ENCODE measurements at places on chromosomes 6 and 20.

- DNase-seq: no peak
Measured at GRCh38 chr6:83221889-83222479, 28.8 kb downstream of the RWDD2A start.

- no peak for DNase-seq
Measured at GRCh38 chr20:41978246-41978790, 360.1 kb upstream of the CHD6 start.

GRCh38 chr6:24613361-24614042 is 32.5 kb downstream of the KIAA0319 start:
- no peak for DNase-seq

- DNase-seq: no peak
Measured at GRCh38 chr6:160069050-160069454, 52.6 kb upstream of the SLC22A1 start.

DNA sequence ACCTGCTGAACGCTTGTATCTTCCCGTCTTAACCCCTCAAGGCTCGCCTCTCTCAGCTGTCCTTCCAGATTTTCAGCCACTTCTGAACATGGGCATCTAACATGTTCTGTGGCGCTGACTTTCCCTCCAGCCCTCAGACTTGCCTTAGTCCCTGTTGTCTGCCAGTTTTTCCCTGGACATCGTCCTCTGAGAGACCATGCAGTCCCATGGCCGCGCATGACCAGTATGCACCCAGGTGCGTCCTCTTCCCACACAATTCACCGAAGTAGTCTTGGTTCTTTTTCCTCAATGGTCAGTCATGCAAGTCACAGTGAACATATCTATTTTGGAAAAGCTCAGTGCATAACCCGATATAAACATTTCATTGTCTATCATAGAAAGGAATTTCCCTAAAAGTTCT is 9.2 kb downstream of the TUBB2B start:
- DNase-seq: no peak

DNA sequence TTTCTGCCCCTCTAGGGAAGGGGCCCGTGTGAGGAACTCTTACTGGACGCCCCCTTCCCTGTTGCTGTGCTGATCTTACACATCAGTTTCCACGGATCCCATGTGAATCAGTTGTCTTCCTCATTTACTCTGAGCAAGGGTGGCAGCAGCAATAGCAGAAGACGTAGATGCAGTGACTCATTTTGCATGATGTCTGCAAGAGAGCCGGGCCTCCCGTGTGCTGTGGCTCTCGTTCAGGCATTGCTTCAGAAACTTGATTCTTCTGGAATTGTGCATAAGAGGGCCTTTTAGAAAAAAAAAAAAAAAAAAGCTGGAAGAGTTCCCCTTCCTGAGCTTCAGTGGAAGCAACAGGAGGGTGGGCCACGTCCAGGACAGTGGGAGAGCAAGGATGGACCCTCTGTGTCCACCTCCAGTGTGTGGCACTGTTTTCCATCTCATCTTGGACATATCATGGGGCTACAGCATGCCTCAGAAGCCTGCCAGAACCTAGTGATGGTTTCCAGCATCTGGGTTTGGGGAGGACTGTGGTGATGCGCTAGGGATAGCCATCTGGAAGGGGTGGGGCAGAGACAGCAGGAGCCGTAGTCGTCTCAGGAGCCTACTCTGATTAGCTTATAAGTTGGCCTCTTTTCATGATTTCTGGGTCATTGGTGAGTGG is 62.1 kb downstream of the FOXO3 start:
- DNase-seq: no peak

GRCh38 chr6:87029711-87030314 is 65.1 kb downstream of the CGA start:
- no peak for DNase-seq

DNA sequence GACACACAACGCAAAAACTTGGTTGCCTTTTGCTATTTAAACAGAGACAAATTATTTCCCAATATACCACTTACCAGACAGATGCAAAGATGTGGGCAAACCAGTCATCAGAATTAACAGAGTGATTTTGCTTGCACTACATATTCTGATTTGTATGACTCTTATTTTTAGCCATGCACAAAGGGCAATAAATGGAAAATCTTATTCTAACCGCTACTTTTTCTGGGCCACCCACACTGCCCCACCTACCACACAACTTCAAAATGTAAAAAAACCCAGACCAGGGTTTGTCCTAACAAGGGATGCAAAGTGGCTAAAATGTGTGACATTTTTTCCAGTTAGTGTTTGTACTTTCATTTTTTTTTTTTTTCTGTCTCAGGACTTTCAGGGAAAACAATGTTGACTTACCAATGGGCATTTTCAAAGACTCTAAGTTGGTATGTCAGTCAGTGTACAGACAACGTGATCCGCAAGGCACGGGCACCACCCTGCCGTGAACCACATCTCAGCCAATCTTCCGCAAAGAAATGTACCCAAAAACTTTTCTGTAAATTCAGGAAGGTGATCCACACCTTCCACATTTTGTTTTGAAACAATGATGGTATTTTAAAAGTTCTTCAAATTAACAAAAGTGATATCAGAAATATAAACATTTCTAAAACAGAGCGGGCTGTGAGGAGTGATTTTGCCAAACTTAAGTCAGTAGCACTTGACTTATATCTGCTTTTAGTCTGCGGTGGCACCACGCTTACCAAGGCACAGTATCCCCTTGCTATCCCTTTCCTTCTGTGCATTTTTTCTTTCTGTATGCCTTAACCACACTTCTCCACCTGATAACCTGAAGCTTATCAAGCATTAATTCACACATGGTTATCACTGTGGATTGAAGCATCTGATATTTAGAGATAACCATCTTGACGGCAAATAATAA is 185.6 kb downstream of the GJA10 start:
- DNase-seq: no peak

GRCh38 chr6:112325444-112325843 is 21.7 kb upstream of the RFPL4B start:
- DNase-seq: no peak

DNA sequence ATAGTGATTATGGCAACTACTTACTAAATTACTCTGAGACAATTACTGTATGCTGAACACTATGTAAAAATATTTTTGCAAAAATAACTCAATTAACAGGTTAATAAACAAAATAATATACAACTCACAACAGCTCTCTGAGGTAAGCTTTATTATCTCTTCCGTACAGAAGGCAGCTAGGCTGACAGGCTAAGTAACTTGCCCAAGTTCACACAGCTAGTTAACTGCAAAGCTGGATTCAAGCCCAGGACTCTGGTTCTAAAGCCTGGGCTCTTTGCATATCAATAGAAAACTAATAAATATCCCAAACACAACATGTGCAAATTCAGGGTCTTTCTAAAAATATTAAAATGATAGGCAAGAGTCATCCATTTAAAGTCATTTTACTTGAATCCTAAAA is 169.5 kb upstream of the BEND3 start:
- no peak for DNase-seq

- DNase-seq: no peak
Measured at GRCh38 chr6:13553646-13554045, 20.8 kb upstream of the SIRT5 start.

- no peak for DNase-seq
Measured at GRCh38 chr6:150969901-150970300, 104.4 kb downstream of the MTHFD1L start.

DNA sequence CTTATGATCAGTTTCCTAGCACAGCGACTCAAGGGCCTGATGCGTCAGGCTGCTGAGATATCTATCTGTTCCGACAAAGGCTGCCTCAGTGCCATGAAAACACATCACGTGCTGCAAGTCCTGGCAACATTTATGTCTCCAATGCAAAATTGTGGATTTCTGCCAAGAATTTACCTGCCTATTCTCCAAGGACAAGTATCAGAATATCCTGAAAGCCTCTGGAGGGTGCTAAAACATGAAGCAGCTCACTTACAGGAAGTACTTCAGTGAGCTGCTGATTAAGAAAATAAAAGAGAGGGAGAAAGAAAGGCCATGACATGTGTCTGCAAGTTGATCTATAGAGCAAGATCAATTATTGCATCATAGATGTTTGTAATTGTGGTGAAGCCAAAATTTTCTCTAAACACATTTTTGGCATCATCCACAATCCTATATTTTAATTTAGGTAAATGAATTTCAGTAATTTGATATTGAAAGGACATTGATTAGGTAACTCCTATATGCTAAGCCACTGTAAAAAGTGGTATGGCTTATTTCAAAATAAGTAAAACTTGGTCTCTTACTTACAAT is 25.8 kb upstream of the TPBG start:
- no peak for DNase-seq

GRCh38 chr6:23656255-23657194 is 469.5 kb upstream of the NRSN1 start:
- DNase-seq: no peak

DNA sequence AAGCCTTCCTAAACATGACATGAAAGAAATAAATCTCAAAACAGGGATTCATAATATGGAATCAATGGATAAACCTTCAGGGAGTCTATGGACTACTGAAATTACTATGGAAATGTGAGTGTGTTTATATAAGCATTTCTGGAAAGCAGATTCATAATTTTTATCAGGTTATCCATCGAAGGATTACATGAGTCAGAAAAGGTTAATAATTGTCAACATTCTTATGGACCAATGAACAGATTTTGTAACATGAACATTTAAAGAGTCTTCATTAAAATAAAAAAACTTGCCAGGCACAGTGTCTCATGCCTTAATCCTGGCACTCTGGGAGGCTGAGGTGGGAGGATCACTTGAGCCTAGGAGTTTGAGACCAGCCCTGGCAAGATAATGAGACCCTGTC is 84.8 kb downstream of the AHI1 start:
- DNase-seq: no peak

Data from stimulated activated CD8-positive, alpha-beta memory T cell treated with anti-CD3 and anti-CD28 coated beads, Interleukin-7, amount 100 ng/mL, for 1 hour (primary cell).